ENCODE measurements at places on chromosomes 1 and 21. TPM values are rescaled to one million over a fixed set of nuclear protein-coding genes. Genes with fewer than 3 reads are reported as not detected.

Gene LYPD8
- total RNA-seq = not detected

GRCh38 chr1:242411901-242412300, 112.6 kb downstream of the PLD5 start:
- no peaks in the 10 kb centered on the region for H3K27me3 ChIP-seq
- no peak for DNase-seq
- H3K27ac ChIP-seq = no peak overlapping the region
- H3K4me1 ChIP-seq = no peaks in the 10 kb centered on the region

GRCh38 chr1:162676087-162676486, 43.8 kb downstream of the DDR2 start:
- H3K4me3 ChIP-seq = no peak overlapping the region
- H3K27ac ChIP-seq = no peak overlapping the region
- no peaks in the 10 kb centered on the region for H3K27me3 ChIP-seq
- no peak for DNase-seq
- peaks cover 19% of the 10 kb centered on the region for H3K36me3 ChIP-seq

- peaks cover 2% of the 10 kb centered on the region for H3K36me3 ChIP-seq
- H3K27me3 ChIP-seq = no peaks in the 10 kb centered on the region
- H3K4me3 ChIP-seq = no peak overlapping the region
- H3K27ac ChIP-seq = no peak overlapping the region
- H3K4me1 ChIP-seq = no peaks in the 10 kb centered on the region
Observed at GRCh38 chr1:40392221-40392620, 18.7 kb downstream of the SMAP2 start.

DNA sequence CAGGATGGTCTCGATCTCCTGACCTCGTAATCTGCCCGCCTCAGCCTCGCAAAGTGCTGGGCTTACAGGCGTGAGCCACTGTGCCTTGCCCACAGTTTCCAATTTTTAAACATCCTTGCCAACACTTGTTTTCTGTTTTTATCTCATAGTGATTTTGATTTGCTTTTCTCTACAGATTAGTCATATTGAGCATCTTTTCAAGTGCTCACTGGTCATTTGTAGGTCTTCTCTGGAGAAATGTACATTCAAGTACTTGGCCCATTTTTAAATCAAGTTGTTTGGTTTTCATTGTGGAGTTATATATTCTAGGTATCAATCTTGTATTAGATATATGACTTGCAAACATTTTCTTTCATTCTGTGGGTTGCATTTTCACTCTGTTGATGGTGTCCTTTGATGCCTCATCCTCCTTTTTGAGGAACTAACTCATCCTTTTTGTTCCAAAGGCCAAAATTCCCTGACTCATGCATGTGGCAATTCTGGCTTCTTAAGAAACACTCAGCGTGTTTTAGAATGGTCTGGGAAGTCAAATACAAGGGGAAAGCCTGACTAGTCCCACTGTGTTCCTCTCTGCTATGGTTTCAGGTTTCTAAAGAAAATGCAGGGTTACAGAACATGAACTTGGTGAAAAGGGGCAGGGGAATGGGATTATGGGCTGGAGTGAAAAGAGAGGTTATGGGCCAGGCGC, 37.3 kb downstream of the PTAFR start:
- peaks cover 6% of the 10 kb centered on the region for H3K27me3 ChIP-seq
- H3K4me1 ChIP-seq = no peaks in the 10 kb centered on the region
- no peak overlapping the region for H3K4me3 ChIP-seq
- no peaks in the 10 kb centered on the region for H3K36me3 ChIP-seq

DNA sequence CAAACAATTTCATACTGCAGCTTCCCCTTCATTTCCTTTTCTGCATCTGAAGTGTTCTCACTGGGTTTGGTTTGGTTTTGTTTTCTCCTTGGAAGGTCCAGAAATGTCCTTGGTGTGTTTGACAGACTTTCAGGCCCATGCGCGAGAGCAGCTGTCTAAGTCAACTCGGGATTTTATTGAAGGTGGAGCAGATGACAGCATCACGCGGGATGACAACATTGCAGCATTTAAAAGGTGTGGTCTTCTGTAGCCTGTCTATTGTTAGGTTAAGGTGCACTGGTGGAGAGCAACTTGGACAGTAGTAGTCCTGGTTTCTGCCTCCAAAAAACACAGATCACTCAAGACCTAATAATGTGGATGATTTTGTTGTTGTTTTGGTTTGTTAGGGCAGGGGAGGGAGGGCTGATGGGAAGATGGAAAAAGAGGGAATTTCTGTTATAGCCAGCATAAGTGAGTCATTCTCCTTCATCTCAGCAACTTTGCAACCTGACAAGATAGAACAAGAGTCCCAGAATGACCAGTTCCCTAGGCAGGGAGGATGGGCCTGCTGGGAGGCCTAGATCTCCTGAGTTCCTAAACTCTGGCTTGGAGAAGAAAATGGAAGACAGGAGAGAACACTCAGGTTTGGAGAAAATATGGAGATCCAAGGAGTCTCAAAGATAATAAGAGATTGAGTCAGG, 12.5 kb downstream of the HAO2 start:
- H3K27ac ChIP-seq = no peak overlapping the region
- H3K4me1 ChIP-seq = no peaks in the 10 kb centered on the region
- H3K4me3 ChIP-seq = no peak overlapping the region
- peaks cover 4% of the 10 kb centered on the region for H3K27me3 ChIP-seq

DNA sequence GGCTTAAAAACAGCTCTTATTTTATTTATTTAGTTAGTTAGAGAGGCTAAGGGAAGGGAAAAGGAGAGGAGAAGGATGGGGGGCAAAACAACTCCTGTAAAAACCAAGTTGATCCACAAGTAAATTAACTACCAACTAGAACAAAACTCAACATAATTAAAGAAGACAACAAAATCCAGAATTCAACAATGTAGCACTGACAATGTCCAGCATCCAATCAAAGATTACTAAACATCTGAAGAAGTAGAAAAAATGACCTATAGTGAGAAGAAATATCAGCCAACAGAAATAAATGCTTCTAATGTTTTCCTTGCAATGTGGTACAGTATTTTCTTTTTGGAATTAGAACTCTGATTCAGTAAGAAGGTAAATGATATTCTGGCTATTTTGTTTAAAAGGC, 160.1 kb downstream of the CDC7 start:
- H3K27me3 ChIP-seq = peaks cover 17% of the 10 kb centered on the region
- no peaks in the 10 kb centered on the region for H3K36me3 ChIP-seq
- H3K4me1 ChIP-seq = no peaks in the 10 kb centered on the region
- H3K27ac ChIP-seq = no peak overlapping the region
- DNase-seq = no peak
- H3K4me3 ChIP-seq = no peak overlapping the region

All from mesothelial cell of epicardium (in vitro differentiated cells).